ENCODE measurements at places on chromosomes 4 and X.

GRCh38 chr4:140046016-140046415 is 108.0 kb downstream of the MAML3 start:
- DNase-seq = no peak

DNA sequence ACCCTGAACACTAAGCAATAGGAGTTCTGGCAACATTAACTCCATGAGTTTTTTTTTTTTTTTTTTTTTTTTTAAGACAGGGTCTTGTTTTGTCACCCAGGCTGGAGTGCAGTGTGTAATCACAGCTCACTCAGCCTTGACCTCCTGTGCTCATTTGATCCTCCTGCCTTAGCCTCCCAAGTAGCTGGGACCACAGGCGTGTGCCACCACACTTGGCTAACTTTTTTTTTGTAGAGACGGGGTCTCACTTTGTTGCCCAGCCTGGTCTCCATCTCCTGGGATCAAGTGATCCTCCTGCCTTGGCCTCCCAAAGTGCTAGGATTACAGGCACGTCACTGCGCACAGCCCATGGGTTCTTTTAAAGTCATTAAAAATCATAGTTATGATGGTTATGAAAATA is 5.1 kb downstream of the RHOH start:
- DNase-seq = no peak

GRCh38 chr4:18734405-18734804 is 712.9 kb upstream of the LCORL start:
- DNase-seq = no peak

- peak; percentile 18 for DNase-seq
Measured at GRCh38 chrX:25191403-25191802, 175.6 kb upstream of the ARX start.

- DNase-seq = no peak
Measured at GRCh38 chrX:28888416-28888815, 301.2 kb downstream of the IL1RAPL1 start.

GRCh38 chr4:132203618-132204017 is 945.5 kb upstream of the PCDH10 start:
- DNase-seq = no peak

DNA sequence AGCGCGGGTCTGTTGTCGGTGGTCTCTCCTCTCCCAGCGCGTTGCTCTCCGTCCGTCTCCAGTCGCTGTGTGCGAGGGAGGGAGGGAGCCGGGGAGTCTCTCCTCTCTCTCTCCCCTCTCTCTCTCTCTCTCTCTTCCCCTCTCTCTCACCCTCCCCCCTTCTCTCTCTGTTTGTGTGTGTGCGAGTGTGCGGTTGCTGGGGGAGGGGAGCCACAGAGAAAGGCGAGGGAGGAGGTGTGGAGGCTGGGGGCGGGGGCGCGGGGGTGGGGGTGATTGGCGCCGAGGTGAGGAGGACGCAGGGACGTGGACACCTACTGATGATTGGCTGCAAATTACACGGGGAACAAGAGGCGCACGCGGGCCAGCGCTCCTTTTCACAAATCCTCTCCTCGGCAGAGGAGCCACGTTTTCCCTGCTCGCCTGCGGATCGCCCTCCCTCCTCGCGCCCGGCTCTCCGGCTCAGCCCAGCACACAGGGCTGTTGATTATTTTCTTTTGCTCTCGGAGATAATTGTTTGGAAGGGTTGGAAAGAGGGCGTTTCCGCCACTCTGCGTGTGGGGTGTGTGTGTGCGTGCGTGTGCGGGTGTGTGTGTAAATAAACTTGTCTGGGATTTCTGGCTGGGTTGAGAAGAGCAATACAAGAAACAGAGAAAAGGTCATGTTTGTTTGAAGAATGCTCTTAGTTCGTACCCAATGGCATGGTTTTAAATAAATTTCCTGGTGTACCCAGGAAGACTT is at the start of gene CXXC4:
Gene CXXC4, minus strand, starts transcription at position 73 of the 738 bp plus-strand sequence. CDS start 3,092 bp downstream, outside the sequence.
- peak; percentile 65 for DNase-seq

DNA sequence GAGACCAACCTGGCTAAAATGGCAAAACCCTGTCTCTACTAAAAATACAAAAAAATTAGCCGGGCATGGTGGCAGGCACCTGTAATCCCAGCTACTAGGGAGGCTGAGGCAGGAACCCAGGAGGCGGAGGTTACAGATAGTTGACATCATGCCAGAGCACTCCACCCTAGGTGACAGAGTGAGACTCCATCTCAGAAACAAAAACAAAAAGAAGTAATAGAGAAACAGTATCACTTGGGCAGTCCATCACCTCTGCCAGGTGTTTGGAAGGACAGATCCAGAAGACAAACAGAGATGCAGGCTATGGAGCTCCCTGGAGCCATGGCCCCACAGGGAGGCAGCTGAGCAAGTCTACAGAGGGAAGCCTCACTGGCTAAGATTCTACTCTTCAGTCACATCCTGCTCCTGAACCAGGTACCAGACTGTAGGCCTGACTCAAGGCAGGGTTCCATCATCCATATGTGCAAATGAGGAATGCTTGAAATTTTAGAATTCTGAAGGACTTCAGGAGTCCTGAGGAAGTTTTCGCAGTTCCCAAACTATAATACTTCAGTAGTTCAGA is 81.4 kb upstream of the CPEB2 start:
- DNase-seq = no peak

- DNase-seq = no peak
Measured at GRCh38 chr4:182877326-182877883, 39.8 kb downstream of the DCTD start.

DNA sequence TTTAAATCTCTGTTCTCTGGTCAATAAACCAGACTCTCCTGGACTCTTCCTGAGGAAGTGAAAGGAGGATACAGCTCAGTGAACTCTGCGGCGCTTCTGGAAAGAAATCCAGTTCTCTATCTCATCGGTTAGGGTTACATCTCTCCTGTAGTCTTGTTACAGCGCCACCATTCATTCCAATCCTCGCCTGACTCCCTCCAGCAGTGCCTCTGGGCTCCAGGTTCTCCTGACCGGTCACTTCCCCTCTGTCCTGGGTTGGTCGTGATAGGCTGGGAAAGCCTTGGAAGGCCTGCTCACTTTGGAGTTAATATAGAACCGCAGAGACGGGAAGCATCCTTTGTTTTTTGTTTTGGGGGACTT is 97.0 kb upstream of the STOX2 start:
- DNase-seq = no peak

- DNase-seq = no peak
Measured at GRCh38 chrX:38278682-38279081, 48.6 kb downstream of the RPGR start.
